ENCODE measurements at places on chromosomes 12 and 14. TPM values are rescaled to one million over a fixed set of nuclear protein-coding genes. Genes with fewer than 3 reads are reported as not detected.

DNA sequence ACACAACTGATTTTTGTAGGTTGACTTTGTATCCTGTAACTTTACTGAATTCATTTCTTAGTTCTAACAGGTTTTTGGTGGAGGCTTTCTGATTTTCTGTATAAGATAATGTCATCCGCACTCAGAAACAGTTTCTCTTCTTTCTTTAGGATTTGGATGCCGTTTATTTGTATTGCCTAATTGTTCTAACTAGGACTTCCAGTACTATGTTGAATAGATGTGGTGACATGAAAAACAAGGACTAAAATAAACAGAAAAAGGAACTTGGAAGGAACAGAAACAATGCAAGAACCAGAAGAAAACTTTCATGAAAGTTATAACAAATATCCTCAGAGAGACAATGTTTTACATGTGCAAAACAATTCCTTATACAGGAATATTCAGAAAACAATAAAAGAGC lies 100.3 kb downstream of the GTF2A1 start:
- no peaks in the 10 kb centered on the region for H3K36me3 ChIP-seq
- H3K4me1 ChIP-seq: peaks cover 5% of the 10 kb centered on the region
- H3K27ac ChIP-seq: no peak overlapping the region
- no peak overlapping the region for H3K4me3 ChIP-seq

- peaks cover 52% of the 10 kb centered on the region for H3K4me1 ChIP-seq
- H3K27ac ChIP-seq: peak overlapping the region; percentile 96
- H3K36me3 ChIP-seq: peaks cover 5% of the 10 kb centered on the region
- DNase-seq: peak; percentile 51
Observed at GRCh38 chr14:89418976-89419375, 1.9 kb upstream of the FOXN3 start.

The RDH16 gene
- total RNA-seq: 0.35 TPM

GRCh38 chr14:51704545-51704944 lies 52.8 kb downstream of the FRMD6 start:
- no peaks in the 10 kb centered on the region for H3K36me3 ChIP-seq
- H3K4me1 ChIP-seq: no peaks in the 10 kb centered on the region
- H3K27me3 ChIP-seq: no peaks in the 10 kb centered on the region
- no peak for DNase-seq

The PIANP gene
- not detected for total RNA-seq

DNA sequence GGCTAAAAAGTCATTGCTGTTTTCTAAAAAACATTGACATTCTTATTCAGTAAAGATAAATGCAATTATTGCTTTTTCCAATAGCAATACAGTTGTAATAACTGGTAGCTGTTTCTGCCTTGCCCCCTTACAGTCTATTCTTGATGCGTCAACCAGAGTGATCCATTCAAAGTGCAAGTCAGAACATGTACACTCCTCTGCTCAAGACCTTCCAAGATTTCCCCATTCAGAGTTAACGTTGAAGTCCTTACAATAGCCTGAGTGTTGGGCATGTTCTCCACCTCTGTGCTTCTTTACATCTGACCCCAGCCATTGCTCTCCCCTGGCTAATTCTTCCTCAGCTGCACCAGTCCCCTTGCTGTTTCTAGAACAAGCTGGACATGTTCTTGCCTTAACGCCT lies 24.3 kb downstream of the VRK1 start:
- no peak overlapping the region for H3K27ac ChIP-seq
- peaks cover 32% of the 10 kb centered on the region for H3K36me3 ChIP-seq
- no peaks in the 10 kb centered on the region for H3K27me3 ChIP-seq
- DNase-seq: no peak
- H3K4me3 ChIP-seq: no peak overlapping the region
- peaks cover 10% of the 10 kb centered on the region for H3K4me1 ChIP-seq

DNA sequence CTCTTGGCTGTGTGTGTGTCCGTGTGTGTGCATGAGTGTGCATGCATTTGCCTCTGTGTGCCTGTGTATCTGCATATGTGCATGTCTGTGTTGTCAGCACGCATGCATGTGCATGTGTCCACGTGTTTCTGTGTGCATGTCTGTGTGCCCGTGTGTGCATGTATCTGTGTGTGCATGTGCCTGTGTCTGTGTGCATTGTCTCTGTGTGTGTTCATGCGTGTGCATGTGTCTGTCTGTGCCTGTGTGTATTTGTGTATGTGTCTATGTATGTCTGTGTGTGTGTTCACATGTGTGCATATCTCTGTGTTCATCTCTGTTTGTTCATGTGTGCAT lies 1.1 kb upstream of the GALNT9 start:
- H3K27me3 ChIP-seq: peaks cover 35% of the 10 kb centered on the region
- no peaks in the 10 kb centered on the region for H3K4me1 ChIP-seq
- no peak for DNase-seq

The KRT80 gene
- not detected for total RNA-seq

- H3K27me3 ChIP-seq: peaks cover 20% of the 10 kb centered on the region
- no peak overlapping the region for H3K4me3 ChIP-seq
- DNase-seq: peak; percentile 44
- H3K36me3 ChIP-seq: no peaks in the 10 kb centered on the region
- H3K4me1 ChIP-seq: no peaks in the 10 kb centered on the region
Observed at GRCh38 chr12:94710933-94711332, 60.6 kb upstream of the TMCC3 start.

DNA sequence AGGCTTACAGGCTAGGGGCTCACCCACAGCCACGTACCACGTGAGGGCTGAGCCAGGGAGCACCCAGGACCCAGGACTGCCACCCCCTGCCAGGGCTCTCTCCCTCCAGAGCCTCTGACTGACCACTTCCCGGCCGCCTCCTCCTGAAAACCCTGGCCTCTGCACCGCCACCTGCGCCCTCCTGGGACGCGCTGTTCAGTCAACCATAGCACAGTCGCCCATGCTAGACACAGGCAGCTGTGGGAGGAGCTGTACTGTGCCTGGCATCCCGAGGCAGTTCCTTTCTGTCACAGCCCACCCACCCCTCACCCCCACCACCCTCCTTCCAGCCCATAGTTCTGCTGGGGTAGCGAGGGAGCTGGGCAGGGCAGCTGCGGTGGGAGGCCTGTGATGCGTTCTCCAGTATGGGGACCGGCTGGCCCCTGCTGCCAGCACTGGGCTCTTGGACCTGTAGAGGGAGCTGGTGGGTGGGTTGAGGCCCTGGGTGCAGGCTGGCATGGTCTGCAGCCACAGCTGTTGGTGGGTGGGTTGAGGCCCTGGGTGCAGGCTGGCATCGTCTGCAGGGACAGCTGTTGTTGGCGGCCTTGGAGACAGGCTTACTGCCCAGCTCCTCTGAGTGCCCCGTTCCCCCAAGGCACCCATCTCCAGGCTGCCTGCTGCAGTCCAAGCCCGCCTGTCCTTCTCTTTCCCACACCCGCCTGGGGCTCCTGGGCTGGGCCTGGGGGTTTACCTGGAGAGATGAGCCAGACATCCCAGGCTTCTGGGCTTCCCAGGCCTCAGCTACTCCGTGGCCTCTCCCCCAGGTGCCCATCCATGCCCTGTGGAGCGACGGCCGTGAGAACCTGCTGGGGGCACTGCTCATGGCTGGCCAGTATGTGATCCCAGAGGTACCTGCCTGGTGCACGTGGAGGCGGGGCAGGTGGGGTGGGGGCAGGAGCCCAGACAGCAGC lies 11.5 kb downstream of the ASPG start:
- no peak overlapping the region for H3K27ac ChIP-seq
- DNase-seq: no peak
- H3K4me1 ChIP-seq: no peaks in the 10 kb centered on the region
- H3K27me3 ChIP-seq: no peaks in the 10 kb centered on the region

DNA sequence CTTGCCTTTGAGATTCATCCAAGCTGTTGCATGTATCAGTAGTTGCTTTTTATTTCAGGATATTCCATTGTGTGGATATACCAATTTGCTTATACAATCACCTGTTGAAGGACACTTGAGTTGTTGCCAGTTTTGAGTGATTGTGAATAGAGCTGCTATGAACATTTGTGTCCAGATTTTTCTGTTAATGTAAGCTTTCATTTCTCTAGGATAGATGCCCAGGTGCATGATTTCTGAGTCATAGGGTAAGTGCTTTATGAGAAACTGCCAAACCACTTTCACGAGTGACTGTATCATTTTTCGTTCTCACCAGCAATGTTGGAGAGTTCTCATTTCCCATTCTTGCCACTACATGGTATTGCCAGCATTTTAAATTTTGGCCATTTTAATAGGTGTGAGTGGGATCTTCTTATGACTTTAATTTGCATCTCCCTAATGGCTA lies 434.6 kb upstream of the RGS6 start:
- no peak for DNase-seq
- H3K27me3 ChIP-seq: no peaks in the 10 kb centered on the region
- H3K4me1 ChIP-seq: peaks cover 18% of the 10 kb centered on the region
- H3K4me3 ChIP-seq: no peak overlapping the region
- no peak overlapping the region for H3K27ac ChIP-seq
- H3K36me3 ChIP-seq: peaks cover 19% of the 10 kb centered on the region

The RD3L gene
- not detected for total RNA-seq

The DPY19L2 gene
- total RNA-seq: 6.0 TPM

- H3K4me1 ChIP-seq: peaks cover 2% of the 10 kb centered on the region
- no peak overlapping the region for H3K27ac ChIP-seq
- H3K4me3 ChIP-seq: no peak overlapping the region
- H3K27me3 ChIP-seq: no peaks in the 10 kb centered on the region
- H3K36me3 ChIP-seq: peaks cover 19% of the 10 kb centered on the region
Observed at GRCh38 chr12:118150625-118151024, 14.7 kb downstream of the PEBP1 start.

The PDE3A gene
- total RNA-seq: not detected

The TEX52 gene
- not detected for total RNA-seq

The IRAK3 gene
- total RNA-seq: 0.52 TPM

DNA sequence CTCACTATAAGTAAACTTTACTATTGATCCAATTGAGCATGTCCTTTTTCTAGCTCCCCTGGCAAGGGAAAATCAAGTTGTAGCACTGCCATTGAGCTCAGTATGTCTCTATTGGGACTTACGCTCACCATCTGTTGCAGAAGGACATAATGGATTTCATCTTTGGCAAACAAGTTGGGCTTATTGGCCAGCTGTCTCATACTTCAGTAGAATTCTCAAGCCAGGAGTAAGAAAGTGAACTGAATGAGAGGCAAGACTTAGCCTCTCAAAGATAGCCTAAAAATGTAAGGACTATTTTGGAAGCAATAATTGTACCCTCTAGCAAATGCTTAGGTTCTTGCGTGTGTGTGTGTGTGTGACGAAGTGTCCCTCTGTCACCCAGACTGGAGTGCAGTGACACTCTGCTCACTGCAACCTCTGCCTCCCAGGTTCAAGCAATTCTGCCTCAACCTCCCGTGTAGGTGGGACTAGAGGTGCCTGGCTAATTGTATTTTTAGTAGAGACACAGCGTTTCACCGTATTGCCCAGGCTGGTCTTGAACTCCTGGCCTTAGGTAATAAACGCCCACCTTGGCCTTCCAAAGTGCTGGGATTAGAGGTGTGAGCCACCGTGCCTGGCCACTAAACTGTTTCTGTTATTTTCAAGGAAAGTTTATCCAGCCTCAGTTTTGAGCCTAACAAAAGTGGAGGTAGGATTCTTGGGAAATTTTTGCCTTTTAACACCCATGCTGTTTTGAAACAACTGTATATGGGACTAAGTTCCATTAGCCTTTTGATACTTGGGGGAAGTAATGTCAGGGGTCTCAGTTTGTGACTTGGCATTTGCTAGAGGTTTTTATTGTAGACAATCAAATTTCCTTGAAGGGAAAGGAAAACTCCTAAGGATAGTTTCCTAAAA lies 7.0 kb downstream of the HNRNPA1 start:
- peaks cover 33% of the 10 kb centered on the region for H3K36me3 ChIP-seq
- no peak for DNase-seq
- H3K4me3 ChIP-seq: no peak overlapping the region

The AKAP3 gene
- total RNA-seq: 2.6 TPM

The ACRBP gene
- total RNA-seq: 2.0 TPM

DNA sequence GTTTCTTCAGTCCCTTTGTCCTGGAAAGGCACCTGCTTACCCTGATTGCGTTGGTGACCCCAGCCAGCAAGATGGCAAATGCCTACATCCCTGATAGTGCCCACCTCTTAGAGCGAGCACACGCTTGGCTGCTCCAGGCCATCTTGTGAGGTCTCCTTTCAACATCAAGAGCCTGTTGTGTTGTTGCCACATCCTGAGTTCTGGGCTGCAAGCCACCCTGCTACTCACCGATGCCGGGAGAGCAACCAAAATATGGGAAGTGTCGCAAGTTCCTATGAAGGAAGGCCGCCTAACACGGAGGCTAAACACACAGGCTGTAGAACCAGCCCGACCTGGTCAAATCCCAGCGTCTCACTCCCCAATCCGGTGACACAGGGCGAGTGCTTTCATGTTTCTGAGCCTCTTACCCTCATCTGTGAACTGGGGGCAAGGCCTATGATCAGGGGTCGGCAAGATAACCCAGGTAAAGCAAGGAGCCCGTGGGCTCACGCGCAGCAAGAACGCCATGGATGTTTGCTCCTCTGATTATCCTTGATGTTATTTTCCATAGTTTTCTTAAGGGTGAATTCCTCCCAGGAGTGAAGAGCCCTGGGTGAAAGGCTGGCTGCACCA lies 98.4 kb downstream of the LGMN start:
- peaks cover 81% of the 10 kb centered on the region for H3K4me1 ChIP-seq

DNA sequence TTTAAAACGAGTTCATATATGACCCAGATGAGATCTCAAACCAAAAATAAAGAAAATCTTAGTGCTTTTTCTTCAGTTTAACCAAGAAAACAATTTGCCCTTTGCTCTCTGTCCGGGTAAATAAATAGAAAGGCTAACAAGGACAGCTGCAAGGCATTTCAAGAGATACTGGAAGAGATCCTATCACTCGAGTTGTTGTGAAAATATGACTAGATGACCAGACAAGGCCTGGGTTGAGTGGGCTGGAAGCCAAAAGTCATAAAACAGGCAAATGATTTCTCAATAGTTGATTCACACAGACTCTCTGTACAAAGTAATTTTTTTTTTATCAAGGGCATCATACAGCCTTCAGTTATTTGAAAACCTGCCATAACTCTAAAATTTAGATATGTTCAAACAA lies 55.9 kb upstream of the AVPR1A start:
- H3K27me3 ChIP-seq: no peaks in the 10 kb centered on the region
- H3K36me3 ChIP-seq: no peaks in the 10 kb centered on the region
- H3K27ac ChIP-seq: no peak overlapping the region
- H3K4me3 ChIP-seq: no peak overlapping the region
- DNase-seq: no peak
